Smooth muscle cell of trachea (primary cell): ENCODE measurements at places on chromosomes 2 and 18. TPM values are rescaled to one million over a fixed set of nuclear protein-coding genes. Genes with fewer than 3 reads are reported as not detected.

SRD5A2 gene
- total RNA-seq, result not detected in 2 replicates

IL18R1 gene
- 0.44 and 0.66 TPM in 2 replicates for total RNA-seq

SETBP1 gene
- total RNA-seq, result 3.6 and 6.5 TPM in 2 replicates

KCNF1 gene
- total RNA-seq, result 0.29 and 0.83 TPM in 2 replicates

GPBAR1 gene
- not detected in 2 replicates for total RNA-seq

KLHL14 gene
- total RNA-seq, result not detected in 2 replicates

CHRNG gene
- not detected in 2 replicates for total RNA-seq

CYP27C1 gene
- under 0.01 TPM in 1 of 2 replicates, not detected in the other for total RNA-seq

PUM2 gene
- total RNA-seq, result 44.1 and 44.8 TPM in 2 replicates

PAIP2B gene
- 0.66 and 0.73 TPM in 2 replicates for total RNA-seq

OSGEPL1 gene
- 5.3 and 12.8 TPM in 2 replicates for total RNA-seq
